ENCODE measurements at places on chromosomes 2 and 18.

DNA sequence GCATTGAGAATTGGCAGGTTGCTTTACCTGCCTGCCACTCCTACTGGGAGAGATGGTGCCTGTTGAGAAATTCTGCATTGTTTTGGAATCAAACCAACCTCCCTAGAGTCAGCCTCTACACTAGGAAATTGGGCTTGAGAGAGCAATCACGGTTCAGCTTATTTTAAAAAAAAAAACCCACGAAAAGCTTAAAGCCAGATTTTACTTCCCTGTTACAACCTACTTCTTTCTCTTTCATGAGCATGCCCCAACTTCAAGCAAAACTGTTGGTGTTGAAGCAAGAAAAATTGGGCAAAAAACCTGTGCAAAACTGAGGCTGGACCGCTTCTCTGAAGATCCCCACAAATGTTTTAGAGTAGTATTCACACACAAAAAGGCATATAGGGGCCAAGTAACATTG, 134.6 kb upstream of the ZEB2 start:
- DNase-seq = no peak

GRCh38 chr2:74759986-74760385, 73.9 kb upstream of the HK2 start:
- DNase-seq = no peak

- no peak for DNase-seq
These were observed 133.9 kb upstream of the CTAGE1 start for GRCh38 chr18:22551536-22552151.

GRCh38 chr2:74894272-74894981, 60.5 kb downstream of the HK2 start:
- no peak for DNase-seq

- no peak for DNase-seq
These were observed 104.5 kb upstream of the CDH2 start for GRCh38 chr18:28281400-28281799.

GRCh38 chr2:201980946-201981345, 52.7 kb upstream of the FZD7 start:
- no peak for DNase-seq

GRCh38 chr18:49623571-49623970, 61.7 kb downstream of the LIPG start:
- no peak for DNase-seq

- no peak for DNase-seq
These were observed 31.4 kb downstream of the SOWAHC start for GRCh38 chr2:109645412-109646184.

- no peak for DNase-seq
These were observed 6.2 kb downstream of the VPS54 start for GRCh38 chr2:64013053-64013452.

DNA sequence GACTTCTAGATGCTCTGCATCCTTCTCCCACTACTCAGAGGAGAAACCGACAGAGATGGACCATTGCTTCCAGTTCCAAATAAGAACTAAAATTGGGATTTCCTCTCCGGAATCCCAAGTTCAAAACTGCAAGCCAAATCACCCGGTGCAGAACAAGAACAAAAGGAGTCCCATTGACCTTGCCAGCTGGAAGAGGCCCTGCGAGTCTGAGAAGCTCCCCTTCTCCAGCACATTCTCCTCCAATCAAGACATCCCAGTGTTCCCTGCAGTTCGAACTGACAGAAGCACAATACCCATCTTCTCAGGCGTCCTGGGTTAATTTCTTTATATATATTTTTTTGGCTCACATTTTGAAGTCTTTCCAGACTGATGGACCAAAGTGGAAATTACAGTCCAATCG, 195.3 kb upstream of the MEIS1 start:
- no peak for DNase-seq

GRCh38 chr2:171320208-171320621, 113.6 kb downstream of the METTL8 start:
- DNase-seq = no peak

DNA sequence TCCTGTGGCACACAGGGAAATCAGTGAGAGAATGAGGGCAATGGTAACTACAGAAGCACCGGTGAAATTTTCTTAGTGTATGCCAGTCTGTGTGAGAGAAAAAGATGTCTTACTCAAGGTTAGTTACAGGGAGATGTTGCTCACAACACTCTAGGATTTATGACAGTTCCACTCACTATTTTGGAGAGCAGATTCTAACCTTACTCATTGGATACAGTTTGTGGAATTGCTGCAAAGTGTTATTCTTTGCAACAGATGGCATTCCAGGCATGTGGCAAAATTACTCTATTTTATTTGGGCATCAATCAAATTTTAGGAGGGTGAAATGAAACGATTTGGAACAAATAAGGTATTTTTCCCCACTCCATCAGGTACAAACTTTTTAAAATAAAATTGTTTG, 449.1 kb downstream of the PIK3C3 start:
- DNase-seq = no peak

- DNase-seq = no peak
These were observed 10.7 kb upstream of the IGFBP2 start for GRCh38 chr2:216622526-216622925.

DNA sequence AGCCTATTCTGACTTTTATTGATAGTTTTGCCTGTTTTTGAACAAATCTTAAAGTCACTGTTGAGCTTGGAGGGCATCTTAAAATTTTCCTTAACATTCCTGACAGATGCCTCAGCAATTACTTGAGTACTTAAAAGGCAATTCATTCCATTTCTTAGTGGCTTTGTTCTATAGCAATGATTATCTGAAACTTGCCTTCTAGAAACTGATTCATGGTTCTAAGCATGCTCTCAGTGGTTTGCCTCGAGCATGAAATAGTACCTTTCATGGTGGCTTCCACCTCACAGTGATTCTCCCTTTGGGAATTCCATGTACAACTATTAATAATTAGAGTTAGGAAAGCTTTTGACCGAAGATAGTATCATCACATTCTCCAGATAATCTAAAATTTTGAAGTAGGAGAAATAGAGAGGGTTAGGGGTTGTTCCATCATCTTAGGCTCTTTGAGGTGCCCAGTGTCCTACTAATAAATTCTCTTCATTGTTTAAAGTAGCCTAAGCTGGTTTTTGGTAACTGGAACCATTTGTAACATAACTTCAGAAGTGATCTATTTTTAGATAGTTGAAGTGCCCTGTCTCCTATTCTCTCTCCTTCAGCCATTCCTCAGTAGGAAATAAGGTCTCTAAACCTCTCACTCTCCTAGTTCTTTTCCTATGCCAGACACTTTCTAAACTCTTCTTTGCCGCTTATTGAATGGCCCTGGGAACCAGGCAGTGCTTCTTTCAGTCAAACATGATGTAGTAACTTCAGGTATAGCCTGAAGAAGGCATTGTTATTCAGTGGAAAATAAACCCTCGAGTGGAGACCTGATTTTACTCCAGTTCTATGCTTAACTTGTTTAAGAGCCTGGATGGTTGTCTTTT, 156.1 kb downstream of the HAUS1 start:
- no peak for DNase-seq

DNA sequence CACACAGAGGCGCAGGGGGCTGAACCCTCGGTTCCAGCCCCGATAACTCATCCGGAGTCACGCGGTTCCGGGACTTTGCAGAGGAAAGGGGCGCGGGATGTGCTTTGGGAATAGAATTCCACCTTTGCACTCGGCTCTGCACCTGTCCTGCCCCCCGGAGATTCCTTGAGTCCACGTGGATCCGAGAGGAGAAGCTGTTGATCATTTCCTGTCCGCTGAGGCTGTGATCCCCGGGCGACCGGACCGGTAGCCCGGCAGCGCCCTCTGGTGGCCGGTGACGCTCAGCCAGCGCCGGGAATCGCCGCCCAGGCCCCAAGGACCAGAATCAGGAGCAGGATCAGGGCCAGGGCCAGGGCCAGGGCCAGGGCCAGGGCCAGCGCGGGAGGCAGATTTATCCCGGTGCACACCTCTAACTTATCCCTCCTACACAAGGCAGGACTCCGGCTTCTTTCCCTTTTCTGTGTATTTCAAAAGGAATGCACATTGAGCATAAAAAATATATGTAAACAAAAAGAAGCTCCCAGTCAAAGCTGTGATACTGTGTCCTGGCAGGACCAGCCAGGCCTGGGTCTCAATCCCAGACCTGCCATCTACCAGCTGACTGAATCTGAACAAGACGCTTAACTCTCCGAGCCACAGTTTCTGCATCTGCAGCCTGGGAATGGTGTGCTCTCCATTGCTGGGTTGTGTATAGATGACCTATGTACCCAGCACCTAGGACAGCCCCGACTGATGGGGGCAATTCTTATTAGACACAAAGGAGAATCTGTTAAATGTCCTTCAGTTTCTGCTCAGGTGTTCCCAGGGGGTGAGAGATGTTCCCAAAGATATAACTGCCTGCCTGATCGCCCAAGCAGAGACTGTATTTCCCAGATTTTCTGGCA, 8.5 kb upstream of the SPATA3 start:
- DNase-seq = peak; percentile 58

DNA sequence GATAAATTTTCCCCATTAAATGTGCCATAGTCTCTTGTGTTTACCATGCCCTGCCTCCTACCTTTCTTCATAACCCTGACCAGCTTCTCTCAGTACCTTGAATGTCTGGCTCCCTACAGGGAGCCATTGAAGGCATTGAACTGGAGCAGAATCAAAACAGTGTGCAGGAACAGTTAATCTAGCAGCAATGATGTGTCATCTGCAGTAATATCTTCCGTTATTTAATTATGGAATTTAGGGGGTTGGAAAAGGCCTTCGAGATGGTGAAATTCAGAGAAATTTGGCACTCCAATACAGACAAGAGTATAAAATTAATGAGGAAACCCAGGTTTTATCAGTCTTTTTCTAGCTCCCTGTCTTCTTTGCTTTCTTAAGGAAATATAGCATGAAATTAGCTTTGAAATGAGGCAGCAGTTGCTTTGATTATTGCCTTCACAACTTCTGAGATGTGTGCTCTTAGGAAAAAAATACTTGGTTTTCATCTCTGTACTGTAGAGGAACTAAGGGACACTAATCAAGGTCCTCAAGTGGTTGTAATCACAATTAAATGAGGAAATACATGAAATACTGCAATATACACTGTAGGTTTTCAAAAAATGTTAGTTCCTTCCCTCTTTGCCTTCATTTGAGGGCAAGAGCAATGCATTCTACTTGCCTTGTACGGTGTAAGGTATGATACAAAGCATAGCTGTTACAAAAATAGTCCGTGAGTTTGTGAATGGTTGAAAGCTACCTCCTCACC, 369.1 kb downstream of the SETBP1 start:
- DNase-seq = no peak

DNA sequence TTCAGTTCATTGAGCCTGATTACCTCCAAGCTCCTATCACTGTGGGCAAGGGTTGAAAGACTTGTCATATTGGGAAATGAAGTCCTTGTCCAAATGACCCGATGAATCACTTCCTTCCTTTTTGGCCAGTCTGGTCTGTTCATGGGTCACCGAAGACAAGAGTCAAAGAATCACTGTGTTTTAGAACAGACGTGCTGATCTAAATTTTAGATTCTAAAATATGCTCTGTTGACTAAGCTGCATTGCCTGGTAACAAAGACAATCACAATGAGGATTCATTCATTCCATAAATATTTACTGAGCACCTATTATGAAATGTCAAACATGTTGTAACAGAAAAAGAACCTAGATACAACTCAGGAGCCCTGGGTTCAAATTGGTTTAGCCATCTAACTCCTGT, 99.4 kb upstream of the RND3 start:
- DNase-seq = no peak

DNA sequence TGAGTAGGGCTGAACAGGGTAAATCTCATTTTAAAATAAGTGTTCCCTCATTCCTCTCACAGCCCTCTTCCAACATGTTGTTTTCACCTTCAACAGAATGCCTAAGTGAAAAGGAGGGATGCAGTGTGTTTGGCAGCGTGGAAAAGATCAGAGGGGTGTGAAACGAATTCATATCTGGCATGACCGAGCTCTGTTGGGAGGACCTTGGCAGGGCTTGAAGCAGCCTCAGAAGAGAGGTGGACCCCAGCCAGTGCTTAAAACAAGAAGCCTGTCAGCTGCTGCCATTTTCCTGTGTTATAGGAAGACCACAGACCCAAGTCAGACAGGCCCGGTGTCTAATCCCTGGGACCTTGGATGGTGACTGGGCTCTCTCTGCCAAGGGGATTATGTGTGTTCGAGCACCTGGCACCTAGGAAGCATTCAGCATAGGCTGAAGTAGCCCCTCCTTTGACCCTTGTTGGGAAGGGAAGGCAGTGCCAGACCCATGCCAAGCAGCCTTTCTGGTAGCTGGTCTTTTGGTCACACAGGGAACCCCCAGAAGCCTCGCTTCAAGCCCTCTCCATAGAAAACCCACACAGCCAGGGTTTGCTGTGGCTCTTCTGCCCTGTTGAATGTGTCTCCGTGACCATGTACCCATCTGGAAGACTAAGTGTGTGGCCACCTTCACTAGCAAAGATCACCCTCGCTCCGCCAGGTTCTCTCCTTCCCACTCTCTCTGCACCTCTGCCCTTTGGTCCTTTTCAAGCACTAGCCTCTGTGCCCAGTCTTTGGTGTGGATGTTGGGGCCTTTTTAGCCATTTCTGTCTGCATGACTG, 87.5 kb upstream of the ST3GAL5 start:
- no peak for DNase-seq

- DNase-seq = no peak
These were observed 32.3 kb downstream of the GPC1 start for GRCh38 chr2:240467659-240468302.

- no peak for DNase-seq
These were observed 403 bp downstream of the TMEM127 start for GRCh38 chr2:96265349-96265839.

DNA sequence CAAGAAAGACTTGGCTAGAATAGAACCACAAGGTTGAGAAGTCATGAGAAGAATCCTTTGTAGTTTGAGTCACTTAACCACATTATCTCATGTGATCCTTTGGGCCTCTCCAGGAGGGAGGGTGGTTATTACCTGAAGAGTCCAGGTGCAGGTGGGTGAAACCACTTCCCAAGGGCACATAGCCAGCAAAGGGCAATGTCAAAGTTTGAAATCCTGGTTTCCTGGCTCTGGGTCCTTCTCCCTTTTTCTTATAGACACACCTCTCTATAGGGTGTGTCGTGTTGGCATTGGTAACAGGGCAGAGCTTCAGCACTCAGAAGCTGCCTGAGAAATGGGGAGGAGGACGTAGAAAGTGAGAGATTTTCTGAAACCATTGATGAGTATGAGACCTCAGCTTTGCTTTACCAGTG, 137.9 kb downstream of the MGAT5 start:
- no peak for DNase-seq

GRCh38 chr18:55811925-55812324, 223.9 kb upstream of the TCF4 start:
- DNase-seq = no peak

DNA sequence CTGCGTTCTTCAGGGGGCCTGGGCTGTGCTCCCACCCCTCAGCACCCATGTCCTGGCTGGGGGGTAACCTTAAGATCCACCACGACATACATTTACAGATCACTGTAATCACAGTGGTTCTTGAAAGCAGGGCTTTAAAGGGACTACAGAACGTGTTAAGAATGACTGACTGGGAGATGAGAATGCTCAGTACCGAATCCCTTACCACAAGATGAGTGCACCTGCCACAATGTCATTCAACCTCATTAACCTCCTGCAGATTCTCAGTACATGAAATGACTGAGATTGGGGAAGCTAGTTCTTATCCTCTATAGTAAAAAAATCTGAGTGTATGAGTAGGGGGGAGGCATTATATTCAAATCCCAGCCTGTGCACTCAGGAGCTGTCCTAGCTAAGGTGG, 10.5 kb upstream of the PIEZO2 start:
- no peak for DNase-seq

GRCh38 chr18:8699948-8700347, 5.4 kb upstream of the MTCL1 start:
- DNase-seq = no peak

GRCh38 chr2:2744958-2745715, 414.1 kb upstream of the MYT1L start:
- DNase-seq = no peak
